ENCODE measurements at places on chromosomes 3 and 15. TPM values are rescaled to one million over a fixed set of nuclear protein-coding genes. Genes with fewer than 3 reads are reported as not detected.

NR1I2 gene
- not detected for total RNA-seq

FGD5 gene
- total RNA-seq: not detected

PATL2 gene
- 62.1 TPM for total RNA-seq

KBTBD12 gene
- total RNA-seq: not detected
